T1000 (cell line): ENCODE measurements at places on chromosomes 11 and 22.

GRCh38 chr11:126790550-126791081, 210.0 kb downstream of the KIRREL3 start:
- peak; percentile 27 for DNase-seq

DNA sequence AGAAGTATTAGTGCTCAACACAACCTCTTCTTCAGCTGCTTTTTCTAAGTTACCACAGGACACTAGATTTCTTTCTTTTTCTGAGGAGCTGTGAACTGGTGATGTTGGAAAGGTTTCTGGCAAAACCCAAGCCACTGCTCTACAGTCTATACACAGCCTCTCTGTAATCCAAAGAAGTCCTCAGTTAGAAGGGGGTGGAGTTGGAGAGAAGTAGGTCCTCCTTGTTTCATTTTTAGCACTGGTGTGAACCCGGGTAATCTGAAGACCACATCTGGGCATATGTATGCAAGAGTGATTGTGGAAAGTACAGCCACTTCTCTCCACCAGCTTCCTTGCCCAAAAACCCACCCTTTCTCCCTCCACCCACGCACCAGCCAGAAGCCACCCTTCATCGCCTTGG, 1168.1 kb downstream of the LRRC4C start:
- no peak for DNase-seq

GRCh38 chr11:86749821-86750401, 50.4 kb upstream of the PRSS23 start:
- DNase-seq: no peak

DNA sequence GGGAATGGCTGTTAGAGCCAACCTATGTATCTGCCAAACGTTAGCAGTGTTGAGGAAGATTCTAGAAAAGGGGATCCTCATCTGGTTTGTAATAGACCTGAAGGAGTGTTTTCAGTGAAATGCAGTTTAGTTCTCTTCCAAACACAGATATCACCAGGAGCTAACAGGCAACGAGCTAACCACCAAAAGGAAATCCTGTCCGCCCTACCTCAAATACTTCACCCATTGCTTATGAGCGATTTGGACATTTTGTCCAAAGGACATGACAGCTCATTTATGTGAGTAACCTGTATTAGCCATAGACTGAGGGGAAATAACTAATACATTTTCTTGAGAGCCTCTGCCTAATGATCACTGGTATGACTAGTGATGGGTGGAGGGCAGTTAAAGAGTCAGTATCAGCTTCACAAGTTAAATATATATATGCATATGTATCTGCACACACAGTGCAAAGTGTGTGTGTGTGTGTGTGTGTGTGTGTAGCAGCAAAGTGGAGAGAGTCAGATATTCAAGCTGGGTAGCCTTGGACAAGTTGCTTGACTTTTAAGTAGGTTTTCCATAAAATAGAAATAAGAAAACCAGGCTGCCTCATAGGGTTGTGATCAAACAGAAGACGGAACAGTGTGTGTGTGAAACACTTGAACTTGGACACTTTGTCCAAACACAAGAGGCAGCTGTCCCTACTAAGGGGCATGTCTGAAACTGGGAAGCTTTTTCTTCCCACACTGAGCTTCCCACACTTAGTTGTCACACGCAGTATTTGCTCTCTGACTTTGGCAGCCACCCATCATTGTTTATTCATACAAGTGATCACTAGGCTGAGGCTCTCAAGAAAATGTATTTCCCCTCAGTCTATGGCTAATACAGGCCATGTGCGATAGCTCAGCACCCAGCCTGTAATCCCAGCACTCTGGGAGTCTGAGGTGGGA, 940 bp upstream of the C11orf91 start:
- no peak for DNase-seq

DNA sequence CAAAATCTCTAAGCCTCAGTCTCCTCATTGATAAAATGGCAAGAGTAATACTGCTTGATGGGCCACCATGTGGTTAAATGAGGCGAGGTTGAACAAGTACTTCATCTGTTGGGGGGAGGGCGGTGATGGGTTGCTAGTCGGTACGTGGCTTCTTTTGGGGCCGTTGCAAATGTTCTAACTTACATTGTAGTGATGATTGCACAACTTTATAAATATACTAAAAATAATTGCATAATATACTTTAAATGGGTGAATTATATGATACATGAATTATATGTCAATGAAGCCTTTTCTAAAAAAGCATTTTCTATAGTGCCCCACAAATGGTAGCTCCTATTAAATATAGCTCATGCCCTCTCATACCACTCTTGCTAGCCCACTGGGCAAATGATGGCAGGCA, 6.5 kb downstream of the MS4A8 start:
- DNase-seq: no peak

- DNase-seq: no peak
These were observed 46.1 kb downstream of the LARGE1 start for GRCh38 chr22:33874206-33874605.

DNA sequence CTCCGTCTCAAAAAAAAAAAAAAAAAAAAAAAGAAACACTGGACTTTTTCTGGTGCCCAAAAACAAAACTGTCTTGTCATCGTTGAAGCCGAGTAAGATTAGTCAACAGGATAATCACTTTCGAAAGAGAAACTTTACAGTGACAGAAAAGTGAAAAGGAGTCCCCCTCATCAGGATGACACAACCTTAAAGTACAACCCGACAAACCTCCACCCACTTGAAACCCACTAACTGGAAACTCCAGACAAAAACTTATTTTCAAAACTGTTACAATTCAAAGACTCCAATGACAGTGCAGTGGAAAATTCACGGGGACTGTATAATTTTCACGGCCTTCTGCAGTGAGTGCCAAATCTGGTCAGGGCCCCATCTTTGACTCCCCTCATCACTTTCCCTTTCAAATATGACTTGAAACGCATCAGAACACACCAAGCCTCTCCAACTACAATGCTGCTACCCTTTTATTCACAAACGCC, 1.3 kb downstream of the DENND5A start:
- no peak for DNase-seq

DNA sequence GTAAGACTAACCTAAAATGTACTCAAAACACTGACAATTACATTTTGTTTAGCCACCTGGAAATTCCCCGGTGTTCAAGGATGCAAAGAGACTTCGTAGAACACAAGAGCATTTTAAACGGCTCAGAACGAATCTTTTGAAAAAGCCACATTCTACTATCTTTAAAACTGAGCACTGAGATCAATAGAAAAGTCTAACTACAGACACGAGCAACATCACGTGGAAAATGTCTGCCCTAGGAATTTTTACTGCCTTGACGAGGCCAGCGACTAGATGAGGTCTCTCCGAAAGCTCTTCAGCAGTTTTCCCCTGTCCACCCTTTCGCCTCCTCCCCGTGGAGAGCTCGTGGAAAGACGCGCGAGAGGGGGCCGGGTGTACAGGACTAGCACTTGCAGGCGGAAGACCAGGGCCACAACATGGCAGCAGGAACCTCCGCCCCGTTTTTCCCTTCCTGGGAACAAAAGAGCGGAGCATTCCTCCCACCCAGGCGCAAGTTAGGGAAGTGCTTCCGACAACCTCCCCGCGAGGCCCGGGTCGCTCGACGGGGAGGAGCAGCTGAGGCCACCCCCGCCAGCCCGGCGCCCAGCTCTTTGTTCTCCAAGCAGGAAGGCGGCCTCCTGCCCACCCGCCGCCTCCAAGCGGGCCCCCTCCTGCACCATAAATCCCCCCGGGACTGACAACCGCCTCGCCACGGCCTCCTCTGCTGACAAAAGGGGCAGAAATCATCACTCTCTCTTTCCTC, 1.1 kb downstream of the EIF4G2 start:
- no peak for DNase-seq

DNA sequence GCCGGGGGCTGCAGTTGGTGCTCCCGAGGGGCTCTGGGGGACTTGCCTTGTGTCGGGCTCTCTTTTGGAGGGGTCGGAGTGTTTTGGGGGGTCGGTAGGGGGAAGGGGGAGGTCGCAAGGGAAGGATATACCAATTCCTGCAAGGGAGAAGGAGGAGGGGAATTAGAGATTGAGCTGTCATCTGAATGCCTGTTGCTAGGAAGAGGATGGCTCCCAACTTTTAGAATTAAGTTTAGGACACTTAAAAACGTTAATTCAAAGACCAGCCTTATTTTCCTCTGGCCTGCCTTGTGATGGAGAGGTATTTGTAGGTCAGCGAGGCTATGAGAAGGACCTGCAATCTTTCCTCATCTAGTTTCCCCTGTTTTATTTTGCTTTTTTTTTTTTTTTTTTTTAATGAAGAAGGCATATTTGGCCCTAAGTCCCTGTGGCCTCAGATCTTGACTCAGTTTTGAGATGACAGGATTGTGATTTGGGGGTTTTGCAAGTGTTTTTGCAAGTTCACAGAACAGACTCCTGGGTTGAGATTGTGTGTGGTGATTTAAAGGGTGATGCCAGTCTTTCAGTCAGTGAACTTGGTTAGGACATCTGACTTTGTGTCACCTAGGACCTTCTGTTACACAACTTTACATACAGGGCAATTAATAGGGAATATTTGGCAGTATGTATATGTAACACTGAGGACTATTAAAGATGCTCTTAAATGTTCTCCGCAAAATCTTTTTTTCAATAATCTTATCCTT, 672 bp downstream of the TMEM135 start:
- no peak for DNase-seq

DNA sequence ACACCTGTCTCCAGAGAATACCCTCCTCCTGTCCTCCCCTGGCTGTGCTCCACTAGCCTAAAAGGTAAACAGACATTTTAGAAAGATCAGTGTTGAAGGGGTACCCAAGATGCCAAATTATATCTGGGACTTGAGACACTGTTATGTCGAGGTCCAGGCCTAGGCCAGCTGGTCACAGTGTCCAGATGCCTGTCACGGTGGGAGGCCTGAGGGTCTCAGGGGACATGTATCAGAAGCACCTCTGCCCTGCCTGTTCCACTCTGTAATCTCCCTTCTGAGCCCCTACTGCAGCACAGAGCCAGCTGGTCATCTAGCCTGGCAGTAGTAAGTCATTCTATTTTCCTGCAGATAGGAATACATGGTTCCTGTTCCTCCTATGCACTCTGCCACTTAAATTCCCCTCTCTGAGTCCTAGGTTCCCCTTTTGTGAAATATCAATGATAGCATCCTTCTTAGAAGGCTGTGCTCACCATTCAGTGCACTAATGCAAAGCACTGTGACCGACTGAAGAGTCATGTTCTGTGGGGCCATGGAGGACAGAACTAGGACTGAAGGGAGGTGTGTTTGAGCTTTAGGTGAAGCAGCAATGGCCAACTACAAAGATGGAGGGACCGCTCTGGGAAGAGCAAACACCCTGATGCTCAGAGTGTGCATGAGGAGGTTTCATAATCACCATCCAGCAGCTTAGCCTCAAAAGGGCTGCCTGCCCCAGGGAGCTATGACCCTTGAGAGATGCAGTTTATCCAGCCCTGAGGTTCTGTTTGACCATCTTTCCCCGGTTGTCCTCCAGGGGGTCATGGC, 44.8 kb upstream of the TUB start:
- DNase-seq: no peak

GRCh38 chr11:62553839-62554361, 7.3 kb upstream of the AHNAK start:
- peak; percentile 87 for DNase-seq

- no peak for DNase-seq
These were observed 5.3 kb downstream of the PPM1F start for GRCh38 chr22:21947040-21948014.

- no peak for DNase-seq
These were observed 2.4 kb downstream of the SIDT2 start for GRCh38 chr11:117180661-117181585.

- no peak for DNase-seq
These were observed 225.2 kb upstream of the ANO3 start for GRCh38 chr11:26106726-26107125.

GRCh38 chr11:128587415-128587814, at the start of gene ETS1:
TSS of gene ETS1 (minus strand) at chr11:128587558. CDS start at chr11:128573130, 14,428 bp downstream.
- DNase-seq: no peak

- no peak for DNase-seq
These were observed 1340.7 kb downstream of the LRRC4C start for GRCh38 chr11:40118780-40119179.

DNA sequence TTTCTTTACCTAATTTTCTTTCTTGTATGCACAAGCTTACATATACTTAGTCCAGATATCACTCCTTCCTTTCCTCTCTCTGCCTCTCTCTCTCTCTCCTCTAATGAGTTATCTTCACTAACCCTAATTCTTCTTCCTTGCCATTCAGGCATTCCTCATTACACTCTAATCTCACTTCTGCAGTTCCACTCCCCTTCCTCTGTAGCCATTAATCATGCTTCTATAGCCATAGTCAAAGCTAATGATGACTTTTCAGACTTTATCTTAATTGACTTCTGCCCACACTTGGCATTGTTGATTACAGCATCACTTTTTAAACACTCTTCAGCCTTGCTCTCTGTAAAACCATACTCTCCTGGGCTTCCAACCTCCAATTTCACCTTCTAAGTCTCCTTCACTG, 35.3 kb upstream of the SC5D start:
- DNase-seq: no peak

GRCh38 chr11:120561286-120561685, 49.7 kb downstream of the GRIK4 start:
- no peak for DNase-seq
